Brain pericyte (primary cell): ENCODE measurements at places on chromosomes 11 and 22.

DNA sequence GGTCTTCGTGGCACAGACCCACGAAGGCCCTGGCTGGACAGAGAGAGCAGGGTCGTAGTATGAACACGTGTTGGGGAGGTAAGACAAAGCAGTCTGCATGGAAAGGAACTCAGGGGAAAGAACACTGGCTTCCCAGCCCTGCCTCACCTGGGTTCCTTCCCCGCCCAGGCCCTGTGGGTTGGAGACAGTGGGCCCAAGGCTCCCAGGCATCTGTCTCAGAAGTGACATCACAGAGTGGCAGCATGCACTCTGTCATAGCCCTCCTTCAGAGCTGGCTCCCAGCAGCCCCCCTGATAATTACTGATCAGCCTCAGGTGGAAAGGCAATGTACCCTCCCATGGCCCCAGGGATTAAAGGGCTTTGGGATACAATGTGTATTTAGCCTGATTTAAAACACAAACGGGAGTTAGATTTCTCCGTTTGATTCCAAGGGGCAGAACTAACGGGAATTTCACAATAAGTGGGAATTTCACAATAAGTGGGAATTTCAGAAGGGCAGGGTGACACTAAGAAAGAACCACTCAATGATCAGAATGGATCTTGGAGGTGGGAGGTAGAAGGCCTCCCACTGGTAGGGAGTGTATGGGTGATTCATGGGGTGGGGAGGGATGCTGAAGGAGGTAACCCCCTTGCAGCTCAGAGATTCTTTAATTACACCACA is 65.1 kb downstream of the SLC22A12 start:
- no peak for DNase-seq

GRCh38 chr11:6433998-6434660 is 6.7 kb downstream of the HPX start:
- no peak for DNase-seq

GRCh38 chr22:22110548-22111266 is 128.1 kb upstream of the TOP3B start:
- DNase-seq: no peak

DNA sequence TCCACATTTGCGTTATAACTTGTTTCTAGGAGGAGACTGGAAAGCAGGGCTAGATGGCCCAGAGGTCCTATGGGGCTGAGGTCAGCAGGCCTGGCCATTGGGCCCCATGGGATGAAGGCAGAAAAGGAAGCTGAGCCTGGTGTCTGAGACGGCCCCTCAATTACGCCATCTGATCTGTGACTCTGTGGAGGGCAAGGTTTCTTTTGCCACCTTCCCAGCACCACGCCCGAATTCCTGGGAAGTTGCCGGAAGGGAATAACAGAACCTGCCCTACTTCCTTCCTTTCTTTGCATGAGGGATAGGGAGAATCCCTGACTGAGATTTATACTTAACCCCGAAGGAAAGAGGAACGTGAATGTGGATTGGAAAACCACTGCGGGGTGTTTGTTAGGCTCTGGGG is 118.1 kb downstream of the MPPED1 start:
- DNase-seq: no peak

DNA sequence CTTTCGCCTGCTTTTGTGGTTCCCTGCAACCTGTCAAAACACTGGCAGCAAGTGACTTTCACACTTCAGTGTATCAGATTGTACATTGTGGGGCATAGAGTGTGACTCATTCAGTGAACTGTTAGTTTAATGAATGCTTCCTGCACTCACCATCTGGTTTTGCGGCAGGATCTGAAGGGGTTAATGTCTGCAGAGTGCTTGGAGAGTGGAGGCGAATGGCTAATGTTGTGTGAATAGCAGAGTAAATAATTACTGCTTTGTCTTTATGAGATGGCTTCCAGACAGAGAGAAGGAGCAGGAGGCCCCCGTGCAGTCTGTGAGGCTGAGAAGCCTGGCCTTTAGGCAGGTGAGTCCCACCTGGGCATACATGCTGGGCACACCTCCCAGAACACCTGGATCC is 454.3 kb upstream of the KIRREL3 start:
- no peak for DNase-seq

- no peak for DNase-seq
Measured at GRCh38 chr11:32333320-32333991, 101.9 kb downstream of the WT1 start.

DNA sequence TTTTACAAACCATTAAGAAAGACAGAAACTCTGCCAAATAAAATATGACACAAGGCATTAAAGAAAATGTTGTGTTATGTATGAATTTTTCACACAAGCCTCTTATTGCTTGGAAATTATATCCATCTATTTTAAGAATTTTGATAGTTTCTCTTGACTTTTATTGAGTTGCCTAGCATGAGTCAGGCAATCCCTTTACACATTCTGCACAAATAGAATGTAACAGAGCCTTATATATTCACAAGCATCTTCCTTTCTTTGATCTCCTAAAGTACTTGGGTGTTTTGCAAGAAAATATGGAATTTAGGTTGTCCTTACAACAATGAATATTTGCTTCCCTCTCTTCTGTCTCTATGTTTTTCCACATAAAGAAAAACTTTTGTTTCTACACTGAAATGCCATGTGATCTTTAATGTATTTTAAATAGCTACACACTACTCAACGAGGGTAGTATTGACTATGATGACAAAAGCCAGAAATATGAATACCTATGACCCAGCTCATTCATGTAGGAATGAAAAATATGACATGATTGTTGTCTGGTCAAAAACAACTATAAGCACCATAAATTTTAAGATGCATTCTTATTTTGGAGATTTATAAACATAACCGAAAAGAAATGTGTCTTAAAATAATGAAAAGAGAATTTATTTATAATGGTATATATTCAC is 398.8 kb downstream of the GUCY1A2 start:
- DNase-seq: no peak

- no peak for DNase-seq
Measured at GRCh38 chr11:100302824-100303223, 384.3 kb upstream of the ARHGAP42 start.

- DNase-seq: no peak
Measured at GRCh38 chr11:2694495-2694894, 5.3 kb downstream of the KCNQ1OT1 start.

GRCh38 chr22:17576470-17576869 is 13.2 kb downstream of the SLC25A18 start:
- DNase-seq: no peak

DNA sequence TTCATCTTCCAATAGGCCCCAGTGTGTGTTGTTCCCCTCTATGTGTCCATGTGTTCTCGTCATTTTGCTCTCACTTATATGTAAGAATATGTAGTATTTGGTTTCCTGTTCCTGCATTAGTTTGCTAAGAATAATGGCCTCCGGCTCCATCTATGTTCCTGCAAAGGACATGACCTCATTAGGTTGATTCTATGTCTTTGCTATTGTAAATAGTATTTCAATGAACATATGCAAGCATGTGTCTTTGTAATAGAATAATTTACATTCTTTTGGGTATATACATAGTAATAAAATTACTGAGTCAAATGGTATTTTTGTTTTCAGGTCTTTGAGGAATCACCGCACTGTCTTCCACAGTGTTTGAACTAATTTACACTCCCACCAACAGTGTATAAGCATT is 202.9 kb upstream of the KIRREL3 start:
- DNase-seq: no peak
